Posterior vena cava (tissue), 2 donors: ENCODE measurements at places on chromosomes 7 and 10. TPM values are rescaled to one million over a fixed set of nuclear protein-coding genes. Genes with fewer than 3 reads are reported as not detected.

DNA sequence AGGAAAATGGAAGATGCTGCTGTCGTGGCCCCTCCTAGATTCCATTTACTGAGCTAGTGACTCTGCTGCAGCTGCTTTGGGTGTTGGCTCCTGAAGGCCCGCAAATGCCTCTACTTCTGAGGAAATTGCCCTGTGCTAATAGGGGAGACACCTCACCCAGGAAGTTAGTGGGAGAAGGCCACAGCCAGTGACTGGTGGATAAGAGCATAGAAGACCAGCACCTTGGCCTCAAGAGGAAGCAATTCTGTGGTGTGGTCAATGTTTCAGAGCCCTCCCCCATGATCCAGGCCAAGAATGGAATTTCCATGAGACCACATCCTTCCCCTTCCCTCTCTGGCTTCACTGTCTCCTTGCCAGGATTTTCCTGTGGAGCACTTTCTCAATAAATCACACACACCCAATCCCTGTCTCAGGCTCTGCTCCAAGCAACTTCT is 25.0 kb upstream of the FZD1 start:
- no peak for DNase-seq

The MBL2 gene
- total RNA-seq = not detected

- DNase-seq = no peak
Observed at GRCh38 chr7:82617156-82617555, 173.6 kb upstream of the CACNA2D1 start.

DNA sequence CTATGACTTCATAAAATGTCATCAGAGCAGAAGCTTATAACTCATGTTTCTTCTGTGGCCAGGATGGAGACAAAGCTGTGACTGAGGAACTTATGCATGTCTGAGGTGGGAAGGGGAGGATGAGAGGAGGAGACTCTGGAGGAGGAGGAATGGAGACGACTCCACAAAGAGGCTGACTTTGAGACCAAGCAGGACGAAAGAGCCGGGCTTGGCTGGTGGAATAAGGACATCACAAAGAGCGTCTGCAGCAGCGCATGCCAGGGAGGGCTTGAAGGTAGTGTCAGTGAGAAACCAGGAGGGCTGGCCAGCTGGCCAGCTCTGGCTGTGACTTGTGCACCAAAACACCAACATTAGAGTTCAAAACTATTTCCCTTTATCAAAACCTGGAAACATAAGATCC is 6.1 kb upstream of the GDF2 start:
- DNase-seq = no peak

- DNase-seq = peak; percentile 20
Observed at GRCh38 chr10:132707121-132707775, 78.7 kb downstream of the NKX6-2 start.

The SDK1 gene
- 18.3 TPM for total RNA-seq
